Stimulated activated CD4-positive, alpha-beta T cell treated with anti-CD3 and anti-CD28 coated beads, Interleukin-15, amount 100 ng/mL, for 48 hours (primary cell): ENCODE measurements at places on chromosomes 16 and 17.

DNA sequence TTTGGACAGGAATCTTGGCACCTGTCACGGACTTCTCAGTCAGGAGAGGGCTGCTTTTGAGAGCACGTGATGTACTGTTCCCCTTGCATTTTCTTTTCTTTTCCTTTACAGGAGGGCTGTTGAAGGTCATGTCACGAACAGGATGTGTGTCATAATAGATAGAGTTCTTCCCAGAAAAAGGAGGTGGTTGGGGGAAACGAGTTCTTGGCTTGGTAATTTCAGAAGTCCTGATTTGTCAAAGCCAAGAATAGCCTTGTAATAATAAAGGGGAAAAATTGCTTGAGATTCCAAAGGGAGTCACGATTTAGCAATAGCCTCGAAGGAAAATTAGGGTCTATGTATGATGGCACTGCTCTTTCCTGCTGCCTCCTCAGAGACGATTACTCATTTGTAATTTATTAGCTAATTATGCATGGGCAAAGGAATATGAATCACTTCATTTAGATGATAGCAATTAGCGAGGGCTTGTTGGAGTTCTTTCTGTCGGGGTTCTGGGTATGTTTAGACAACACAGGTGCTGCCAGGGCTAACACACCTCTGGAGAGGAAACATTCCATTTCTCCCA, 277.7 kb upstream of the N4BP1 start:
- DNase-seq, result no peak

DNA sequence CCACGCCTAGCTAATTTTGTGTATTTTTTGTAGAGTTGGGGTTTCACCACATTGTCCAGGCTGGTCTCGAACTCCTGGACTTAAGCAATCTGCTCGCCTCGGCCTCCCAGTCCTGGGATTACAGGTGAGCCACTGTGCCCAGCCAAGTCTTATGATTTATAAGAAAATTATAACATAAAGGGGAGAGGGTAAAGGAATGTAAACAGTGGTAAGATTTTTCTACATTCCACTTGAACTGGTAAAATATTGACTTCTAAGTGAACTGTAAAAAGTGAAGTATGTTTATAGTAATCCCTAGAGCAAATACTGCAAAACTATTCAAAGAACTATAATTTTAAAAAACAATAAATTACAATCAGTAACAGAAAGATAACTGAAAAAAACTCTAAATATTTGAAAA, 33.5 kb downstream of the C16orf87 start:
- no peak for DNase-seq

DNA sequence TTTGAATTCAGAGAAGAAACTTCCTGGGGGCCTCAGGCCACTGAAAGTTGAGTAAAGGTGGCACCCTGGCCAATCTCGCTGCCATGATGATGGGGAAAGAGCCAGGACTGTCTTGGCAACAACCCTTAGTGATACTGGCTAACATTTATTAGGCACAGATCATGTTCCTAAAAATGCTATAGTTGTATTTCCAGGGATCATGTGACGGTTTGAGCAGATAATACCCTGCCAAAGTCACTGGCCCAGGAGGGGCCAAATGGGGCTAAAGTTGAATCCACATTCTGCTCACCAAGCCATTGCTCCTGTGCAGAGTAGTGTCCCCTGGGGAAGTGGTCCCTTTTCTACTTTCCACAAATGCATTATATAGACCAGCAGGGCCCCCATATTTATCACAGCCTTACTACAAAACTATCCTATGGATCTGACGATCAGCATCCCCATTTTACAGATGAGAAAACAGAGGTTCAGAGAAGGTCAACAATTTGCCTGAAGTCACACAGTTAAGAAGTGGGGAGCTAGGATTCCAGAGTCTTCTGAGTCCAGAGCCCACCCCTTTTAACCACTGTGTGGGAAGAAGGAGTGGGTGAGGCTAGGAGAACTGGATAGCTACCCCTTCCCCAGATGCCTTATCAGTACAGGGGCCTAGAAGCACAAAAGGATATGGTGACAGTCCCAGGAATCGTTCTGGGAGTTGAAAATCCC, 300.0 kb upstream of the IRX3 start:
- no peak for DNase-seq

DNA sequence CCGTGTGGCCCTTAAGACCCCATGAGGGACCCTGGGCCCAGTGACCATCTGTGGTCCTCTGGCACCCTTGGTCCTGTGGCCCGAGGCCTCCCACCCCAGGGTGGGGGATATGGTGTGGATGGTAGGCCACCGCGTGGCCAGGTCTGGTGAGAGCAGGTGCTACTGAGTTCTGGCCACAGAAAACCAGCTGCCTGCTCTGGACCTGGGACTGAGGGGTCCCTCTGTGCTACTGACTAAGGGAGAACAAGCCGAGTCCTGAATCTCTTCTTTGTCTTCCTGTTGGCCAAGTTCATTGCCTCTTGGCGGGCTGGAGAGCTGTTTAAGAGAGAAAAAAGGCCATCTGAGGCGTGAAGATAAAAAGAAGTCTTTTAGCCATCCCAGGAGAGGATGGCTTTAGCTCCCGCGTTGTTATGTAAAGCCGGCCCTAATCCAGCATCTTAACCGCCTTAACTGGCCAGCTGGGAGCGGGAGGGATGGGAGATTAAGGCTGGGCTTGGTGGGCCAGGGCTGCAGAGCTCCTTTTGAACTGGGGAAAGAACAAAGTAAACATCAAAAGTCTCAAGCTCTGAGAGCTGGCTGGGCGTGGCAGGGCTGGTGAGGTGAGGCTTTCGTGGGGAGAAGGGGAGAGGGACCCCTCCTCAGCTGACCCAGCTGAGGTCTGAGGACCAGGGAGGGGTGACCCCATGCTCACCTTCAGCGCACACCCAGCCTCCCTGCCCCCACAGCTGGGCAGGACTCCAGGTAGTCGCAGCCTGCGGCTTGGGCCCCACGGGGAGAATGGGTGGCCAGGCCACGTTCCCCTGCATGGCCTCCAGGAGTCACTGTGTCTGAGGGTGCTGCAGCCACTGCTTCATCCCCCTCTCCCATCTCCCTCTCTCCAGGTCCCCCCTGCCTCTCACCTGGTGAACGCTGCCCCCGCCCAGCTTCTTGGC, 62.4 kb downstream of the NKD1 start:
- DNase-seq, result no peak

- peak; percentile 29 for DNase-seq
Observed at GRCh38 chr17:28950017-28950751, 1.1 kb downstream of the PHF12 start.

DNA sequence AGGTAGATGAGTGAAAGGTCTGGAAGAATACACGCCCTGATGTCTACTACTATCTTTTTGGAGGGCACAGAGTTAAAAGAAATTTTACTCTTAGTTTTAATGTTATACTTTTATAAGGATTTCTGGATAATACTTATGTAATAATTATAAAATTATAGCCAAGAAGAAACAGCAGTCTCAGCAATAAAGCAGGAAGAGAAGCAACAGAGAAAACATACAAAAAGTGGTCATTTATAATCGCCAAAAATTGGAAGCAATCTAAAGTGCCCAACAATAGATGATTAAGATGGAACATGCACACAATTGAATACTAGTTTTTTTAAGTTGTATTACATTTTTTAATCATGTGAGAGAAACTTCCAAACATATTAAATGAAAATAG, 64.4 kb downstream of the SMG6 start:
- no peak for DNase-seq

- DNase-seq, result no peak
Observed at GRCh38 chr16:64782484-64782883, 339.4 kb downstream of the CDH11 start.

- no peak for DNase-seq
Observed at GRCh38 chr17:35765756-35766488, 5.2 kb downstream of the C17orf50 start.
